NCI-H2081 (cell line): ENCODE measurements at places on chromosomes 7 and 10.

DNA sequence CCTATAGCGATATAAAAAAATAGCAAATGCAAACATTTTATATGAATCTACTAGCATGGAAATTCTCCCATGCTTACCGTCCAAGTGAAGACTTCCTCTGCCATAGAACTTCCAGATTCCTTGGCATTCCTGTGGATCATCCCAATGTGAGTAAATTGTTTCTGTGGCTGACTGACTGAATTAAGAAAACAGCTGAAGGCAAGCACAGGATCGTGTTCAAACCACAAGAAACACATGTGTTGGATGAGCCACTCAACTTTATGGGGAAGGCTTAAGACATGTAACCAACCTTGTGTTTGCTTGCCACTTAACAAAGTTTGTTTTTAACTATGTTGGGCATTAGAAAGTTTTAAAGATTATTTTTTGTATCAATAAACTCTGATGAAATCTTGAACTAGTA lies 2.6 kb upstream of the MYPN start:
- DNase-seq: no peak

DNA sequence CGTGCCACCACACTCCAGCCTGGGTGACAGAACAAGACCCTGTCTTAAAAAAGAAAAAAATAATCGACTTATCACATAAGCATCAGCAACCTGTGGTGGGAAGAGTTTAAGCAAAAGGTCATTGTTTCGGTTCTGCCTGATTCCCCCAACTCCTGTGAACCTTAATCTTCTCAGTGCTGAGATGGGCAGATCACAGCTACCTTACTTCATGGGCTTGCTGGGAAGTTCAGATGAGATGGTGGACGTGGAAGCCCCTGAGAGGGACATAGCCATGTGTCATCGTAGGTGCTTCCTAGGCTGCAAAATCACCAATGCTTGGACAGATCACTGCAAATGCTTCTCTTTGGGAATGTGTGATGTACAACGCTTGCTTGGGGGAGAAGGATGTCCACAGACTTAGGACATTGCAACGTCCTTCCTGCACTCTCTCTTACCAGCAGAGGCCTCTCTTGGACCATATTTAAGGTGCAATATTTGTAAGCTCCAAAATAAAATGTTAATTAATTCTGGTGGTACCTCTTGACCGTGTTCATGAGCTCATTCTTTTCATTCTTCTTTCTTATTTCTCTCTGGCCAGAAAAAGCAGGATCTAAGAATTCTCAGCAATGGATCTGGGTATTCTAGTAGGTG lies 8.6 kb downstream of the GJD4 start:
- no peak for DNase-seq

DNA sequence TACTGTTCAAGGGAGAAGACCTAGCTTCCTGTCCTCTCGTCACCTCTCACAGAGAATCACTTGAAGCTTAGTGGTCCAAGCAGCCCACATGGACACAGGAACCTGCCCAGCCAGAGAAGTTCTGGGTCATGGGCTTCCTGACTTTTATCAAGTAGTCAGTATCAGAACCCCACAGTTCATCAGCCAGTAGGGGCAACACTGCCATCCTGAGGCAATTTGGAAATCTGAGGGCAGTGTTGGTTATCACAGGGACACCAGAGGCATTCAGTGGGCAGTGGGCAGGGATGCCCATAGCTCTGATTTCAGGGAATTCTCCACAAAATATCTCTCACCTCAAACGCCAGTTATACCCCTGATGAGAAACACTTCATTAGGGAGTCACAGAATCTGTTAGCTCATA lies 22.5 kb upstream of the MGAM2 start:
- DNase-seq: no peak

GRCh38 chr7:50212666-50213621 lies 91.6 kb upstream of the IKZF1 start:
- no peak for DNase-seq

GRCh38 chr7:105910172-105910571 lies 33.8 kb upstream of the ATXN7L1 start:
- DNase-seq: no peak

GRCh38 chr7:49714182-49714581 lies 59.3 kb upstream of the VWC2 start:
- DNase-seq: no peak

DNA sequence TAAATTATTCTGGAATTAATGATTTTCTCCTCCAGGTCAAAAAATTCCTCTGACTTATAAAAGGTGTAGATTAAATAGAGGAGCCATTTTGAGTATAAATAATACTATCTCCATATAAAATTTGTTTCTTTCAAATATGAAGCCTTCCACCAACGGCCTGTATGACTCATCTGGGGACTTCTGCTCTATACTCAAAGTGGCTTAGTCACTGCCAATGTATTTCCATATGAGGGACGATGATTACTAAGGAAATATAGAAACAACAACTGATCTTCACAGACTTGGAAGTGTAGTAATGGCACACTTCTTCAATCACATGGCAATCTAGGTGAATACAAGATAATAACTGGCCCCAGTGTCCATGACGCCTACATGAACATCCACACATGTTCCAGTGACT lies 335.6 kb upstream of the HGF start:
- DNase-seq: no peak

DNA sequence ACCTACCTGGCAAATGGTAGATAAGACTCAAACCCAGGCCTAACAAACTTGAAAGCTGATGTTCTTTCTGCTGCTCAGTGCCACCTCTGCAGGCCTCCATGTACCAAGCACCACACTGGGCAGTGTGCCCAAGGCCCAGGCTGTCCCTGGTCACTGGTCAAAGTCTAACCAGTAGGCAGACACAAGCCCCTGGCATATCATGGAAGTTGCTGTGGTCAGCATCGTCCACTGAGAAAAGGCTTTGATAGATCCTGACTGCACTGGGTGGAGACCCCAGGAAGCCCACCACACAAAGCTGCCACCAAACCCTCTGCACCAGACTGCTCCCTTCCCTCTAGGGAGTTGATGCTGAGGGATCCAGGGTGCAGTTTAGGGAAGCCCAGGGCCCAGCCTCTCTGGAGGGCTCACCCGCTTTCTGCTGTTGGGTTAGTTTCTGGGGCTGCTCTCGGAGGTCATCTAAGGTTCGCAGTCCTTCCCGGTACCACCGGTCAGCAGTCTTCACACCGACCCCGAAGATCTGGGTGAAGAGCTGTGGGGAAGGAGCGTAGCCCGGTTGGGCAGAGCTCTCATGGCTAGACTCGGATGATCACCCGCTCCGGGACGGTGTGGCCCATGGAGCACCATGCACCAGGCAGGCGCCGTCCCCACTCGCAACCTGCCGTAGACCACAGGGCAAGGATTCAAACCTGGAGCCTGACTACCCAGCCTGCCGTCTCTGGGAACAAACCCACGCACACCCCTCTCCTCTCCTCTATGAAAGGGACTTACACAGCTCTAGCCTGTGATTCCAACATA lies 6.0 kb downstream of the POLM start:
- no peak for DNase-seq

- no peak for DNase-seq
Measured at GRCh38 chr10:26029858-26030257, 95.8 kb downstream of the MYO3A start.
